ENCODE measurements at places on chromosomes 1 and 21.

DNA sequence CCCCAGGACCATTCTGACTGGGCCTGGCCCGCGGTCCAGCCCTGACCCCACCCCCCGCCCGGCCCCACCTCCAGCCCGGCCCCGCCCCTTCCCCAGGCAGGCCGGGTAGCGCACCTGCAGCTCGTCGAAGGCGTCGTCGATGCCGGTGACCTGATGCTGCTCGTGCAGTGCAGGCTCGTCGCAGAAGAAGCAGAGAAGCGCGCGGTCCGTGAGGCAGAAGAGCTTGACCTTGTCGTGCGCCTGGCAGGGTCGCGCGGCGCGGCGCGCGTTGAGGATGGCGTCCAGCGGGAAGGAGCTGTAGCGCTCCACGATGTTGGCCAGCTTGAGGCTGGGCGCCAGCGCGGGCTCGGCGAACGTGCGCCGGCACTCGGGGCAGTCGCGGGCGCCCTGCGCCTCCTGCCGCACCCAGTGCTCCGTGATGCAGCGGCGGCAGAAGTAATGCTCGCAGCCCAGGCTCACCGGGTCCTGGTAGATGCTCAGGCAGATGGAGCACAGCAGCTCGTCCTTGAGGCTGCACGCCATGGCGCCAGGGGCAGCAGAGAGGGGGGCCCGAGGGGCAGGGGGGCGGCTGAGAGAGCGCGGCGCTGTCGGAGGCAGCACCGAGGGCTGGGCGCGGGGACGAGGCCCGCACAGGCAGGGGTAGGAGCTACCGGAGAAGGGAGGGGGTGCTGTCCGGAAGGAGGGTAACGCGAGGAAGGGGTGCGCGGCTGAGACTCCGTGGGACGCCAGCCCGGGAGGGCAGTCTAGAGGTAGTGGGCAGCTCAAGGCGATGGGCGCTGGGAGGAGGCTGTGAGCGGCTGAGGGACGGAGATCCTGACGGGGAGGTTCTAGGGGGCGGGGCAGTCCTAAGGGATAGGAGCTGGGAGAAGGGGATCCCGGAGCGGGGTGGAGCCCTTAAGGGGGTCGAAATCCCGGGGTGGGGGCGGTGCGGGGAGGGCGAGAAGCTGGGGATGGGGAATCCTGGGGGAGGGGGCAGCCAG is 642 bp downstream of the TRIM62 start:
- no peak for DNase-seq

DNA sequence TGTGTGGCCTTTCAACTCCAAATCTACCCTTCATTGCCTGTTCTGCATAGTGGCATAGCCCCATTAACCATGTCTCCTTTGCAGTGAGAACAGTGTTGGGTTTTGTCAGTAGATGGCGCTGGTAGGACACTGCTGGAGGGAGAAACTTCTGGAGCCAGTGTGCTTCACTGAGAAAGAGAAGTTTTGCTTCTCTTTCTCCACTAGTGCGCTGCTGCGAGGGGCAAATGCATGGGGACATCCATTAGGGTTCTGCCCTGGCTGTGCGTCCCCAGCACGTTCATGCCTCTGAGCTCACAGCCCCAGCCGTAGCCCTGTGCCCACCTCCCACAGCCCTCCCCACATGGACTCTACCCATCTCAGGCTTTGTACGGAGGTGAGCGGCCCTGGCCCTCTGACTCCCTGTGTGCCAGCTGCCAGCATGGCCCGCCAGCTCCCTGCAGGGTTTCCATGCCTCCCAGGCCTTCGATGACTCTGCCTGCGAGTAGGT is 53.1 kb downstream of the RIMS3 start:
- peak; percentile 64 for DNase-seq

- DNase-seq, result no peak
Observed at GRCh38 chr1:179077396-179077795, 4.5 kb upstream of the TOR3A start.

GRCh38 chr1:54080598-54081049 is 27.2 kb downstream of the TCEANC2 start:
- no peak for DNase-seq

GRCh38 chr21:36821032-36821299 is 122.1 kb downstream of the SIM2 start:
- no peak for DNase-seq

GRCh38 chr1:33925586-33925985 is 61.7 kb downstream of the HMGB4 start:
- DNase-seq, result no peak

DNA sequence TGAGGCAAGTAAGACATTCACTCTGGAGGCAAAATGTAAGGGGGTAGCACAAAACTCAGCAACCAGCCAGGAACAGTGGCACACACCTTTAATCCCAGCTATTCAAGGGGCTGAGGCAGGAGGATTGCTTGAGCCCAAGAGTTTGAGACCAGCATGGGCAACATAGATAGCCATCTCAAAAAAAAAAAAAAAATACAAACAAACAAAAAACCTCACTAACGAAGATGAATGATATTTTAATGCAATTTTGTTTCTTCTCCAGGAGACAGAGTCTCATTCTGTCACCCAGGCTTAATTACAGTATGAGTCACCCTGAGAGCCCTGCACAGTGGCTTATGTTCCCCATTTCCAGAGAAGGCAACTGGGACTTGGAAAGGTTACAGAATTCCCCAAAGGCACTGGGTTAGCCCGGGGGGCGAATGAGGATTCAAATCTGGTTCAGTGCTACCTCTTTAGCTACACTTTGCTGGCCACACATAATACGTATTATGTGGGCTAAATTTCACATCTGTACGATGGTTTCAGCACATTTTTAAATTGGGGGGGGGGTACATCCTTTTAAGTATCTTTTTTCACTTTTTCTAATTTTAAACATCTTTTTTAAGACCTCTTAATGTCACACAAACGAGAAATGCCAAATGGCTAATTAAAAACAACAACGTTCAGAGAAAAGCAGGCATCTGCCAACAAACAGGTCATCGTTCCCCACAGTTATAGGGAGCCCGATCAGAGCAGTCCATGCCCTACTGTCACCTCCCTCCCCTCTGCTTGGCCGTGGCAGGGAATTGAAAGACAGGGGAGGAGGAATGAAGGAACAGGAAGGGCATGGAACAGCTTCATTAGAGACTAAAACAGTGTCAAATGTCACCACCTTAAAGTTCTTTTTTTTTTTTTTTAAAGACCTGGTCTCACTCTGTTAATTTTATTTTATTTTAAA is 3.5 kb downstream of the CELA2A start:
- no peak for DNase-seq

GRCh38 chr21:39159342-39160063 is 23.7 kb downstream of the PSMG1 start:
- DNase-seq, result no peak

DNA sequence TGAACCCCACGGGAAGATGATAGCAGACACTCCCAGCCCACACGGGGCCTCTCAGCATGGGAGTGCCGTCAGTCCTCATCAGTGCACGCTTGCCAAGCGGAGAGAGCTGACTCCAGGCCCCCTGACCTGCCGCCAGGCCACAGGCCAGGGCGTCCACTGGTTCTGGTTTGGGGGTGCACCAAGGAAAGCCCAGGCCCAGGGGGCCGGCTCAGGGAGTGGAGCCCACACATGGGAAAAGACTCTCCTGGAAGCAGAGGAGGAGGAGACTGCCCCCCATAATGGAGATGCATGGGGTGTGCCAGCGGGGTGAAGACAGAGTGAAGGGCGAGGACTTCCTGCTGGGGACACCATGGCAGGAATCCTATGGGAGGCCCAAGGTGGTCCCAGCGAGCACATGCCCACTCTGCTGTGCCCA is 6.4 kb downstream of the TRIM11 start:
- no peak for DNase-seq

- DNase-seq, result no peak
Observed at GRCh38 chr1:203359010-203359571, 8.2 kb upstream of the FMOD start.

- DNase-seq, result no peak
Observed at GRCh38 chr1:36327421-36328087, 4.1 kb upstream of the EVA1B start.

- no peak for DNase-seq
Observed at GRCh38 chr1:8384577-8384976, 66.7 kb downstream of the SLC45A1 start.
